ENCODE measurements at places on chromosomes 2 and 18.
A peak's percentile ranks its signal among the peaks of the same experiment; 100 is the strongest.

- DNase-seq: no peak
Observed at GRCh38 chr2:45043174-45043573, 33.9 kb upstream of the SIX2 start.

GRCh38 chr2:26018184-26019055 is 15.5 kb upstream of the RAB10 start:
- peak; percentile 91 for DNase-seq

GRCh38 chr2:42922790-42923579 is 130.6 kb upstream of the HAAO start:
- no peak for DNase-seq

DNA sequence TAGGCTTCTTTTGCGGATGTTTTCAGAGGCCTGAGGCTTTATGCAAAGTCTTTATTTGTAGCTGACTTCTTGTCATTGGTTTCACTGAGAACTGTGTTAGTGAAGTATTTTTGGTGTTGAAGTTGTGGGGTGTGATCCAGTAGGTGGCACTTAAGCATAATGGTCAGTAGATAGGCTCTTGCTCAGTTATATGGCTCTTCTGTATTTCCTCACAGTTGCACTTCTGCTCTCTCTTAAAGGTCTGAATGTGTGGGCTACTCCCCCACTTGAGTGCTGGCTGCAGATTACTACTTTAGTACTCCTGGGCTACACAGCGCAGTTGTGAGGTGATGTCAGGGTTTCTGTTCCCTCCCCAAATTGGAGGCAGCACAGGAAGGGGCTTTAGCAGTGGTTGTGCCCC is 133.8 kb upstream of the SCN7A start:
- DNase-seq: no peak

DNA sequence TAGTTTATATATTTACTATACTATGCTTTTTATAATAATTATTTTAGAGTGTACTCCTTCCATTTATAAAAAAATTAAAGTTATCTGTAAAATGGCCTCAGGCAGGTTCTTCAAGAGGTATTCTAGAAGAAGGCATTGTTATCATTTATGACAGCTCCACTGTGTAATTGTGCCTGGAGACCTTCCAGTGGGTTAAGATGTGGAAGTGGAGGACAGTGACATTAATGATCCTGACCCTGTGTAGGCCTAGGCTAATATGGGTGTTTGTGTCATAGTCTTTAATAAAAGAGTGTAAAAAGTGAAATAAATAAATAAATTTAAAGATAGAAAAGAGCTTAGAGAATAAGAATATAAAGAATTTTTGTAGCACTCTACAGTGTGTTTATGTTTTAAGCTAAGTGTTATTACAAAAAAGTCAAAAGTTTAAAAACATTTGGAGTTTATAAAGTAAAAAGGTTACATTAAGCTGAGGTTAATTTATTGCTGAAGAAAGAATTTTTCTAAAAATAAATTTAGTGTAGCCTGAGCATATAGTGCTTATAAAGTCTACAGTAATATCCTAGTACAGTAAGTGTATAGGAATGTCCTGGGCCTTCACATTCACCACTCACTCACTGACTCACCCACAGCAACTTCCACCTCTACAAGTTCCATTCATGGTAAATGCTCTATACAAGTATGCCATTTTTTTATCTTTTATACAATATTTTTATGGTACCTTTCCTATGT is 190.0 kb upstream of the SESTD1 start:
- DNase-seq: no peak

GRCh38 chr2:234814374-234814773 is 137.4 kb upstream of the SH3BP4 start:
- DNase-seq: no peak

GRCh38 chr2:170533156-170533555 is 182.0 kb upstream of the SP5 start:
- DNase-seq: no peak

DNA sequence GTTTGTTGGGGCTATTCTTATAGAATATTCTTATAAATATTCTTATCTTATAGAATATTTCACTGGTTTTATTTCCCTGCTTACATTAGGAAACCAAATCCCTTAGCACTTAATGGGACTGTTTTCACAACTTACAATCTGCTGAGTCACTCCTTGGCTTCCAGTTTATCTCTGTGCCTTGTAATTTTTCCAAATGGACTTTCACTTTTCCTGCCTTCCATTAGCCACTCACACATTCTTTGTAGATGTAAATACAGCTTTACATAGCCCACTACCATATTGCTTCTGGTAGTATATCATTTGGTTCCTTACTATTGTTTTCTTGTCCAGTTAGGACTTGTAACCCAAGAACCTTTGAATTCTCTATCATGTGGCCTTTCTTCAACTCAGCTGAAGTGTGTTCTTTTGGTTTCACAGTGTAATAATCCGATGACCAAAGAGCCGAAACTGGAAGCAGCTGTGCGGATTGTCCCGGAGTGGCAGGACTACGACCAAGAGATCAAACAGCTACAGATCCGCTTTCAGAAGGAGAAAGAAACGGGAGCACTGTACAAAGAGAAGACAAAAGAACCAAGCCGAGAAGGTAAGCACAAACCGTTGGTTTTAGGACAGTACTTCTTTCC is 96.1 kb downstream of the UGGT1 start:
- DNase-seq: no peak
